ENCODE measurements at places on chromosomes 7 and 10.
A peak's percentile ranks its signal among the peaks of the same experiment; 100 is the strongest.

DNA sequence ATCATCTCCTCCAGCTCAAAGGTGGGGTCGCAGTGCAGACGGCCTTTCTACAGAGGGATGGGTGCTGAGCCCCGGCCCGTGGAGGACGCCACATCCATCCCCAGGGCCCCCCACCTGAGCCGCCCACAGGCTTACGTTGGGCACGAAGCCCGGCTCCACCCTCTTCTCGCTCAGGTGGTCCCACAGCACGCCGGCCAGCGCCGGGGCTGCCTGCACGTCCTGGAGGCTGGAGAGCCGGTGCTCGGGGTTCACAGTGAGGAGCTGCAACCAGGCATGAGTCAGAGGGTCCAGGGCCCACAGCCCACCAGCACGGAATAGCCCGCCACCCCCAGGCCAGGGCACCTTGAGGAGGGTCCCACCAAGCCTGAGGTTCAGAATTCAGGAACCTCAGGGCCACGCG, 36.0 kb downstream of the DPYSL4 start:
- DNase-seq = no peak

GRCh38 chr10:12162927-12163326, 32.8 kb downstream of the NUDT5 start:
- DNase-seq = no peak

- DNase-seq = no peak
Observed at GRCh38 chr10:45444976-45445898, 71.2 kb downstream of the ALOX5 start.

DNA sequence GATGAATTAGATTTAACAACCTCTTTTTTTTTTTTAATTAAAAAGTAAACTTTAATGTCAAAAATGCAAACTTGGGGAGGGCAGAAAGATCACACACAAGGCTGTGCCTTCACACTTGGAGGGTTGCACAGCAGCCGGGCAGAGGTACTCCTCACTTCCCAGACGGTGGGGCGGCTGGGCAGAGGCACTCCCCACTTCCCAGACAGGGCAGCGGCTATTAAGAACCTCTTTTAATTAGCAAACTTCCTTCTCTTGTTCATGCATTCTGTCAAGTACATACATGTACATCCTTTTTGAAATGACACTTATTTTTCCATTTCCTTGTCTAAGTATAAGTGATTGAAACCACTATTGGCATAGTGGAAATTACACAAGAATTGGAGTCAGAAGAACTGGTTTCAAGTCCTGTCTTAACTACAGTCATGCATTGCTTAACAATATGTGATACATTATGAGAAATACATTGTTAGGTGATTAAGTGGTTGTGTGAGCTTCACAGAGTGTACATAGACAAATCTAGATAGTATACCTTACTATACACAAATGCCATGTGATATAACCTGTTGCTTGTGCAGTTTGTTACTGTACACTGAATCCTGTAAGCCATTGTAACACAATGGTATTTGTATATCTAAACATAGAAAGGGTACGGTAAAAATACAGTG, 26.5 kb downstream of the BTRC start:
- no peak for DNase-seq

- no peak for DNase-seq
Observed at GRCh38 chr7:44196450-44196872, 4.3 kb upstream of the YKT6 start.

DNA sequence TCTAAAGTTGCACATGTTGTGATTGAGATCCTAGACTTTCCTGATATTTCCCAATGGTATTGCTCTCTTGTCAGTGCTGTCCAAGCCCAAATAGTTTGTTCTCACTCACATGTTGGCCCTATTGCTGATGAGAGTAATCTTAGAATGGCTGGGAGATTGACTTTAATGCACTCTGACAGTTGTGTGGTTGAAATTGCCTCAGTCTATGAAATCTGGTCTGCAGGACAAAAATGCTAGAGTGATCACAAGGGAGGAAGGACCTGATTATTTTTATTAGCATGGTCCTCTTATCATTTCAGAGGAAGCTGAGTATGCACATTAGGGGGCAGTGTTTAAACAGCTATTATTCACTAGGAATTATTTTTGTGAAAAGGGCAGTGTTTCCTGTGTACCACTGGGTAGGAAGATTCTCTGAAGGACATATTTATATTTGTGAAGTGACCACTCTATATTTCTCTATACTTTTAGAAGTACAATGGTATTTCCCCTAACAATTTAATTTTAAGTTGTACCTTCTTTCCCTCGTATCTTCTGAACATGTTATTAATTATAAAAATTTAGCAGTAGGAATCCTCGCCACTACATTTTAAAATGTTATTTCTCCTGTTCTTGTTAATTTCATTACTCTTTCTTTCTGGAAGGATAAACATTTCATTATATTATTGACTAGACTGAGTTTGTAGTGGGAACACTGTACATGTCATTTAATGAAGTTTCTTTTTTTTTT, 64.4 kb downstream of the SUGCT start:
- DNase-seq = no peak

- no peak for DNase-seq
Observed at GRCh38 chr10:15370212-15370855, 755 bp downstream of the FAM171A1 start.

DNA sequence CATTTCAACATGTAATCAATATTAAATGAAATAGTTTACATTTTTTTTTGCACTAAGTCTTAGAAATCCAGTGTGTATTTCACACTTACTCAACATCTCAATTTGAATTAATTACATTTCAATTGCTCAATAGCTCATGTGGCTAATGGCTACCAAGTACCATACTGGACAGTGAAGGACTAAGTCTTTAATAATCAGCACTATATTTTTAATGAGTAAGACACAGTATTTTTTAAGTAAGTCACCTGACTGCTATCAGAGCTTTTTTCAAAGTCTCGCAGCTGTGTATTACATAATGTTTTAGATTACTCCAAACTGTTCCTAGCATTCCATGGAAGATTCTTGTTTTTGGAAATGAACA, 19.6 kb downstream of the WASL start:
- no peak for DNase-seq

- no peak for DNase-seq
Observed at GRCh38 chr10:10873289-10873688, 144.4 kb upstream of the CELF2 start.

GRCh38 chr7:22732556-22733126, 5.6 kb downstream of the IL6 start:
- no peak for DNase-seq

GRCh38 chr7:1532456-1533254, 2.2 kb downstream of the MAFK start:
- peak; percentile 40 for DNase-seq

DNA sequence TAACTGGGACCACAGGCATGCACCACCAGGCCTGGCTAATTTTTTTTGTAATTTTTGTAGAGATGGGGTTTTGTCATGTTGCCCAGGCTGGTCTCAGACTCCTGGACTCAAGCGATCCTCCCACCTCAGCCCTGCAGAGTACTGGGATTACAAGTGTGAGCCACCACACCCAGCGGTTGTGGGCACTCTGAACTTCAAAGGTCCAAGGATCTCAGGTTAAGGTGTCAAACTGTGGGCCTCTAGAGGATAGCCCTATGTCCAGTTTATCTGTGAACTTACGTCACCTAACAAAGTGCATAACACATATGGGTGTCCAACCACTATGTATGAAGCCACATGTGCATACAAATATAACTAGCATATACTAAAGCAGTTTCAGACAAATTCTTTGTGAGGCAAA, 3.2 kb upstream of the IL2RA start:
- no peak for DNase-seq

DNA sequence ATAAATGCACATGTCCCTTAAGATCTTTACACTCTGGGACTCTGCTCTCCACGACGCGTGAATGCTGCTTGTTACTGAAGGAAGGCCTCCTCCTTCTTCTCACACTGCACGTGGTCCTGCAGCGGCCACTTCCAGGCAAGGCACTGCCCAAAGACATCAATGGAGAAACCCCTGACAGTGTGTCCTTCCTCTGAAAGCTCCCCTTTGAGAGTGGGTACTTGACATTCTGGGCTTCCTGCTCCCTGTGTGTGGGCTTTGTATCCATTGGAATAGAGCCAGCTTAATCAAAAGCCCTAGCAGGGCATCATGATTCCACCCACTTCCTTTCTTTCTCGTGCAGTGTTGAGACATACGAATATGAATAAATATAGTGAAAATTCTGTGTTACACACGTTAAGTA, 69.7 kb upstream of the STK17A start:
- no peak for DNase-seq

DNA sequence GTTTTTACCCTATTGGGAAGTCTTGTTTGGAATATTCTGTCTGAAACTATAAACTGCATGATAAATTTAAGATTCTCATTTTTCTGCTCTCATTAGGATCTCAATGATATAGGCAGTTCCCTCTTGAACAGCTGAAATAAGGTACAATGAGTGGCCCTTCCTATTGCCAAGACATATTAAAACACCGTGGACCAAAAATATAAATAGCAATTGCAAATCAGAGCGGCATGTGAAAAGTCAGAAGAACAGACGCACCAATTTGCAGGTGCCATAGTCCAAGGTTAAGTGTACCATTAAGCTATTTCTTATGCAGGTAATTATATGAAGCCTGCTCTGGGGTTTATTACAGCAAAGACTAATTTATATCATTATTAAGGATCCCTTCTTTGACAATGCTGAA, 920.8 kb upstream of the CELF2 start:
- no peak for DNase-seq

GRCh38 chr10:99540657-99541531, 8.2 kb downstream of the NKX2-3 start:
- DNase-seq = no peak

- no peak for DNase-seq
Observed at GRCh38 chr10:71187600-71187999, 24.8 kb upstream of the UNC5B start.

DNA sequence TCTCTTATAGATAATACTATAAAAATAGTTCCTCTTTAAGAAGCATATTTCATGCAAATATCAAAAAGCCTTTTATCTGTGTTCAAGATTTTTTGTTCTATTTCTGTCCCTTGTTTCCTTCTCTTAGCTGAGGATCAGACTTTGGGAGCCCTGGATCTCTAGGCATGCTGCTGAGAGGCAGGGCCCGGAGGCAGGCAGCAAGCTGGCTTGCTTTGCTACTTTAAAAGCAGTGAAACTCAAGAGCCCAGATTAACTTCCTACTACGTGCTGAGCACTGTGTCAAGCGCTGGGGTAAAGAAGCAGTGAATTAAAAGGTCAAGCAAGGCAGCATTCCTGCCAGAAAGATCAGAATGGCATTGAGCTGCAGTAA, 31.0 kb upstream of the ARID5B start:
- DNase-seq = no peak

DNA sequence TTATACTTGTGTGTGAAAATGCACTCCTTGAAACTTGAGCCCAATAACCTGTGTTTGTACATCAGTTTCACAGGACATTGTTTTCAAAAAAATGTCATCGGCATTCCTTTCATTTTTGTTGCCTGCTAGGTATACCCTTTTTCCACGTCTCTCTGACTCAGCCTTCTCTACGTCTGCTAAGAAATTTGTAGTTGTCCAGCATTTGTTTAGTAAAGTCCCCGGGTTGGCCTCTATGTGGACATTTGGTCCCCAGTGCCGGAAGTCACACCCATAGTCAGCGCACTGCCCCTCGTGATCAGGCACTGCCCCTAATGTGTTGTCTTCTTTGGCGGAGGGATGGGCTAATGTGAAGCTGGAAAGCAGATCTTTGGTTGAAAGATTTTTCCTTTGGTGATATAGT, 222.3 kb downstream of the LRMDA start:
- DNase-seq = no peak

DNA sequence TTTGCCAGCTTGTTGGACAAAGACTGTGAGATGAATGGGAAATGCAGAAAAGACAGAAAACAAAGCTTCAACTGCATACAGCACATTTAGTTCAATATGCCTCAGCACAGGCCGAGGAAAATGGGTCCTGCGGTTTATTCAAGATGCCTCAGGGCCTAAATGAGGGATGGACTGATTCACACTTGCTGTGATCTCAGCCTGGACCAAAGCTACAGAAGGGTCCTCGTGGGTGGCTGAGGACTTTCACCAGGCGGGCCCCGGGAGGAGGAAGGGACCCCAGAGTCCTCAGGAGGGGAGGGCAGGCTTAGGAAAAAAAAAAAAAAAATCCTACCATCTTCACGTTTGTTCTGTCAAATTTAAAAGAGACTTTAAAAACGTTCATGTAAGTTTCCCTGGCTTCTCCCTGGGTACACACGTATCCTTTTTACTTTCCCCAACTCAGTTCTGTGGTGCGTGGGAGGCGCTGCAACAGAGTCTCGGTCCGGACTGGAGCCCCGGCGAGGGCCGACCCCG, 624 bp upstream of the ZNF783 start:
- no peak for DNase-seq

GRCh38 chr7:134777470-134777869, 2.0 kb upstream of the CALD1 start:
- DNase-seq = no peak
